ENCODE measurements at places on chromosomes 7 and 10.

DNA sequence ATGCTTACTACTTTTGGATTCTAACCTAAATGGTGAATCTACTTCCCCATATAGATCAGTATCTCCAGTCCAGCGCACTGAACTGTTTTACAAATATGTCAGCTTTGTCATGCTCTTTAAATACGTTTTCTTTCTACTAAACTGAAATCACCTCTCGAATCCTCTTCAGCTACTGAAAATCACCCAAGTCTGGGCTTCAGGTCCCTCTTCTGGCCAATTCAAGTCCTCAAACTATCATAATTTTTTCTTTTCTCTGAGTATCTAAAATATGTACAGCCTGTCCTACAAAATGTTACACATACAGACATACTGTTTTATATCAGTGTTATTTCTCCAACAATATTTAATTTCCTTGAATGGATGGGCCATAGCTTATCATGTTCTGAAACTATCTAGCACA lies 84.2 kb downstream of the CACNA2D1 start:
- no peak for DNase-seq

DNA sequence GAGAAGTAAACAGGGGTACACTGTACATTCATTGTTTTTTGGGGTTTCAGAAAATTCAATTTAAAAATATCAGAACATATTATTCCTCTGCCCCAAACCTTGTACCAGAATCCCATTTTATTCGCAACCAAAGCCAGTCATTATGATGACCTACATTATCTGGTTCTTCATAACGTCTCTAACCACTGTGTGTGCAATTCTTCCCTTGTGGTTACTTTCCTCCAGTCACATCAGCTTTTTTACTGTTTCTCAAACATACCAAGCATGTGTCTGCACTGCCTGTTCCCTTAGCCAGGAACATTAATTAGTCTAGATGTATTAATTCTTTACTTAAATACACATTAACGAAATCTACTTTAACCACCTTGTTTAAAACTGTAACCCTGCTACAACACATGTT lies 64.8 kb downstream of the THSD7A start:
- no peak for DNase-seq

DNA sequence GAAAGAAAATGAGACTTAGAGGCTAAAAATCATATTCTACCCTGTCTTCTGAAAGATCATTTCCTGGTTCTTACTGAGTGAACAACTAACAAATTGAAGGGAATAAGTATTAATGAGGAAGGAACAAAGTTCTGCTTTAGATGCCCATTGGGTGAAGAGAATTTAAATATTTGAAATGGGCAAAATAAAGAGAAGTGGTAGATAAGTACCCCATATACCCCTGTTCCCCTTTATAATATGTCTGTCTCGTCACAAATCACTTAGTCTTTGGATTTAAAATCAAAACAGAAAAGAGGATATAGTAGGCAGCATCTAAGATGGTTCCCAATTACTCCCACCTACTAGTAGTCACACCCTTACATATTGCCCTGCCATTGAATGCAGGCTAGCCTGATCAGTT lies 13.2 kb downstream of the TES start:
- DNase-seq: no peak

DNA sequence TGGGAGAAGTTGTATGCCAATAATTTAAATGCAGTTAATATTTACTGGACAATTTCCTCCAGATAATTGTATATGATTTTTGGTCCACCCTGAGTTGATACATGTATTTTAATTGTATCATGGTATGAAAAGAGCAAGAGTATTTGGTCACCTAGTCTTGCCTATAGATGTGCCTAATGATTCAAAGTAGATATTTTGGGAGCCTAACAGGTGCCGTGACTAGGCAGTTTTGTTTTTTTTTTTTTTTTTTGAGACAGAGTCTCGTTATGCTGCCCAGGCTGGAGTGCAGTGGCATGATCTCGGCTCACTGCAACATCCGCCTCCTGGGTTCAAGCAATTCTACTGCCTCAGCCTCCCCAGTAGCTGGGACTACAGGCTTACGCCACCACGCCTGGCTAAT lies 59.3 kb upstream of the ATRNL1 start:
- no peak for DNase-seq

GRCh38 chr10:60290558-60290957 lies 99.1 kb downstream of the ANK3 start:
- no peak for DNase-seq

DNA sequence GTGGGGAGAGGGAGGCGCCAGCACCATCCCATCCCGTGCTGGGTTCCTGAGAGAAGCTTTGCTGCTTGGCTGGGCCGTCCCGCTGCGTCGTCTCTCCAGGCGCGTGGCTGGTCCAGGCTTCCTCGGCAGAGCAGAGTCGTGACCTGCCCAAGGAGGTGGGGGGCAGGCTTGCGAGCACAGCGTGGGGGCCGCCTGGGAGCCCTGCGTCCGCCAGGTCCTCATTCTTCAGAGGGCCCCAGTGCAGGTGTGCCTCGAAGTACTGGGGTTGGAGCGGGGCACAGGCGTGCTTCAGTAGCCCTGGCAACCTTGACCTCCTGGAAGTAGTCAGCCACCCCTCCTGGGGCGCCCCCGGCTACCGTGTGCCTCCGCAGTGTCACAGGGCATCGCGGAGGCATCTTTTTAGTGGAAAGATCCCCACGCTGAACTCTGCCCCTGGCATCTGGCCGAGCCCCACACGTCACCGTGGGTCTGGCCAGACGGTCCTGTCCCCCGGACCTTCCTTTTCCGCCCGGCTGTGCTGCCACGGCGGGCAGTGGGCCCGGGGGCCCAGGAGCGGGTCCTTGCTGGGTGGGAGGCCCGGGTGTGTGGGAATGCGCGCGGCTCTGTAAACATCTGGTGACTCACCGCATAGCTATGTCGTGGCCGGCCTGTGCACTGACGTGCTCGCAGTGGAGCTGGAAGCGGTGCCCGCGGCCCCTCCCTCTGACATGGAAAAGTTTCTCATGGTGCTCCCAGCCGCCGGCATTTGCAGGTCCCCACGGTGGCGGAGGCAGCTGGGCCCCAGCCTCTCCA lies 6.4 kb downstream of the MAFK start:
- DNase-seq: peak; percentile 99

- DNase-seq: no peak
Measured at GRCh38 chr7:145915679-145916078, 200.9 kb upstream of the CNTNAP2 start.

DNA sequence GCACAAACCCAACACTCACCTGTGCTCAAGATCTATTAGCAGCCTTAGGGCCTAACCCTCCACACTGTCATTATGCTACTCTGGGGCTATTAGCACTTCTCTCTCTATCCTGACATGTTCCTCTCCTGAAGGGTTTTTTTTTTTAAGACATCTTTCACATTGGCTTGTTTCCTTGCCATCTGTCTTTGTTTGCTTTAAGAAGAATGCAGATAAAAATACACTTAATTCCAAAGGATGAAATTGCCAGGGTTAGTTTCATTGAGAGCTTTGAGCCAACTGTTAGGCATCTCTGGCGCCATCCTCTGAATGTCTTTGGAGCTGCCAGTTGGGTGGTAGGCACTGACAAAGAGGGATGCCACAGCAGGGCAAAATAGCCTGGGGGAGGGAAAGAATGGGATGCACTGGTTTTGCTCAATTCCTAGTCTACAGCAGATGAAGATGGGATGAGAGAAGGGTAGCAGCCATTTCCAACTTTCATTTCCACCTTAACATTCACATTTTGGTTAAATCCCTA lies 399.2 kb downstream of the SORCS1 start:
- no peak for DNase-seq

GRCh38 chr7:93117327-93117726 lies 452 bp downstream of the SAMD9 start:
- DNase-seq: no peak

DNA sequence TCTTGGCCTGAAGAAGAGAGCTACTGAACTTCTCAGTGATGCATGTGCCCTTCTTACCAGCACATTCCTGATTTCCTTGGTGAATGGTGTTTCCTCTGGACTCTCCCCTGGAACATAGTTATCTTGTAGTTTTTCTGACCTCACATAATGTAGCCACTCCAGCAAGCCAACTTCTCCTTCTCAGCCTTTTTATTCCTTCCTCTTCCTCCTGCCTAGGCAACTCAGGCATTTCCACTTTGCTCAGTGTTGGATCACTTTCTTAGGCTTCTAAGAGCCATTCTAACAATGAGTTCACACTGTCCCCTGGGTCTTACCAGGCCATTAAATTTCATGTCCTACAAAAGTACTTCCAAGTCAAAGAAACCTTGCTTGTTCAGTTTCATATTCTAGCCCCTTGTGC lies 3.6 kb upstream of the PTTG1IP2 start:
- DNase-seq: no peak

DNA sequence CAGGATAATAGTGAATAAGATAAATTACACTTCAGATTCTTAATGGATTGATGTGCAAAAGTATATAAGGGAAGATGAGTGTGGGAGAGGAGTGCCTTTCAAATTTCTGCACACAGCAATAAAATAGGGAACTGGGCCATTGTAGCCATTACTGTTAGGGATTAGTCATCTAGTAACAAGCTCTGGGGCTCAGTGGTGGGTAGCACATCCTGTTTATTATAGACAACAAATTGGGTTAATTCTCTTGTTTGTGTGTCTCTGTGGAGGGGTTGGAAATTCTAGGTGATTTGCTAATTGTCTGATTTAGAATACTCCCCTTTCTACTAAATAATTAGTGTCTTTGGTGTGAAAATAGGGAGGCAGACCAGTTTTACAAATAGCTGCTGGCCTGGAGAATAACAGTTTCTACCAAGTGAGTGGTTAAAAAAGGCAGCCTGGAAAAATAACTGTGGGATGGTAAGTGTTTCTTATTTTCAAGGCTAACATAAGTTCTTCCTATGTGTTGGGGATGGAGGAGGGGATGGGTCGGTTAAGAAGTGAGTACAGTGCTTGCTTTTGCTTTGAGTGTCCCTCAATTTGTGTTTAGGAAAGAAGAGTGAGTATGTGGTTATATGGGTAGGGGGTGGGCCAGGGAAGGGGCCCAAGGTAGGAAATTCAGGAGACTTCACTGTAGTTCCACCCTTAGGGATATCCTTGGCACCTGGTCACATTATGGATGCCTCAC lies 43.3 kb upstream of the TMEM248 start:
- no peak for DNase-seq

DNA sequence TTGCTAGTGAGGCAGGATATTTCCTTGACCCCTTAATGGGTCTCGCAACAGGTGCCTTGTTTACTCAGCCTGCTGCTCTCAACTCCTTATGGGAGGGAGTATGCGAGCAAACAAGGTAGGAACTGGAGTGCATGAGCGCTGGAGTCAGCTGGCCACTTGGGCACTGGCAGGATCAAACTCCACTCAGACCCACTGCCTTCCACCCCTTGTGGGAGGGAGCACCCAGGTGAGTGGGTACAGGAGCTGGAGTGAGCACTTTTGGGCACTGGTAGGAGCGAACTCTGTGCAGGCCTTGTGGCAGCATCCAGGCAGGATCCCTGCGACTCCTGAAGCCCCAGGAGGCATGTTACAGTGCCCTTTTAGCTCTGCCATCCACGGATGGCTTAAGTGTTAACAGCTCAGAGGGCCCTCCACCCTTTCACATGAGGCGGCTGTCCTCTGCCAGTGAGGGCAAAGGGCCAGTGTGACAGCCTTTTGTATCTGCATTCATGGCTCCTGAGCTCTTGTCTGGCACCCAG lies 123.2 kb downstream of the ST7 start:
- no peak for DNase-seq

DNA sequence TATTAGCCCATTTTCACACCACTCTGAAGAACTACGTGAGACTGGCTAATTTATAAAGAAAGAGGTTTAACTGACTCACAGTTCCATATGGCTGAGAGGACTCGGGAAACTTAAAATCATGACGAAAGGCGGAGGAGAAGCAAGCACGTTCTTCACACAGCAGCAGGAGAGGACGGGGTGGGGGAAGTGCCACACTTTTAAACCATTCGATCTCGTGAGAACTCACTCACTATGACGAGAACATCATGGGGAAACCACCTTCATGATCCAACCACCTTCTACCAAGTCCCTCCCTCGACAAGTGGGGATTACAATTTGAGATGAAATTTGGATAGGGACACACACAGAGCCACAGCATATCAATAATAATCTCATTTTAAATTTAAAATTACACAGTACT lies 80.2 kb downstream of the VWDE start:
- DNase-seq: no peak

DNA sequence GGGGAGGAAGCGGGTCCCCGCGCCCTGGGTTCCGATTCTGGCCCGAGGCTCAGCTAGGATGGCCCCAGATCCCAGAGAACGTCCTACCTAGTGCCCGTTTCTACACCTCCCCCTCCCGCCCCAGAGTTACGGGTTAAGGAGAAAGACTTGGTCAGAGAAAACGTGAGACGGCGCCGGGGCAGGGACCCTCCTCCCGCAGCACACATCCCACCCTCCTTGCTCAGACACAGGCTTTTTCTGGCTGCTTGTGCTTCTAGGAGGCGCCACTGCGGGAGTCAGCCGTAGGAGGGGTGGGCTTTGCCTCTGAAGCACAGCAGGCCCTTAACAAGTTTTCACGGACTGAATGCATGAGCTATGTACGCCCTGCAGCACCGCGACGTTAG lies 104.9 kb upstream of the LEP start:
- DNase-seq: no peak

- DNase-seq: no peak
Measured at GRCh38 chr10:62037890-62038608, 136.6 kb downstream of the ARID5B start.

DNA sequence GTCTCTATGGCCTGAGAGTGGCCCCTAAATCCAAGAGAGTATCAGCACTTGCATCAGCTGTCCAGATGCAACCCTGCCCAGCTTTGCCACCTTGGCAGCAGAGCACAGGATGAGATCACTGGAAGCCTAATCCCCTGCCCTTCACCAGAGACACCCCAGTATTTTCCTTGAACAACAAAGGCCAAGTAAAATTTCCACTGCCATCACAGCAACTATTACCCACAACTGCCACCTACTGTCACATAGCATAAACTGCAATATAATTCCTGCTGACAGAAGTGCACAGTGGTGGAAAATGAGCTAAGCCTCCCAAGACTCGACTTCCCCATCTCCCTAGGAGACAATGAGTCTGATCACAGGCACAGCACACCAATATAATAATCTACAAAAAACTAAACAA lies 462.8 kb upstream of the ZWINT start:
- no peak for DNase-seq

DNA sequence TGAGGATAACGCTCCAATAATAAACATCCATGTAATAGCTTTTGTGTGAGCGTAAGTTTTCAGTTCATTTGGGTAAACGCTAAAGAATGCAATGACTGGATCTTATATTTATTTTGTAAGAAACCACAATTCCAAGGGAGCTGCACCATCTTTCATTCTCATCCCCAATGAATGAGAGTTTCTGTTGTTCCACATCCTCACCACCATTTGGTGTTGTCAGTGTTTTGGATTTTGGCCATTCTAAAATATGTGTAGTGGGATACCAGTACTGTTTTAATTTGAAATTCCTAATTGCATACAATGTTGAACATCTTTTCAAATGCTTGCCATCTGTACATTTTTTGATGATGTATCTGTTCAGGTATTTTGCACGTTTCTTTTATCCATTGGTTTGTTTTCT lies 50.9 kb upstream of the SEMA3D start:
- no peak for DNase-seq

GRCh38 chr7:781936-782529 lies 50.2 kb upstream of the SUN1 start:
- no peak for DNase-seq

Measured in endothelial cell of umbilical vein (primary cell).